Suprapubic skin (tissue), 4 donors: ENCODE measurements at places on chromosomes 3 and 15.

GRCh38 chr3:52221563-52222318 is 3.7 kb downstream of the TLR9 start:
- peak; percentile 64 for DNase-seq

DNA sequence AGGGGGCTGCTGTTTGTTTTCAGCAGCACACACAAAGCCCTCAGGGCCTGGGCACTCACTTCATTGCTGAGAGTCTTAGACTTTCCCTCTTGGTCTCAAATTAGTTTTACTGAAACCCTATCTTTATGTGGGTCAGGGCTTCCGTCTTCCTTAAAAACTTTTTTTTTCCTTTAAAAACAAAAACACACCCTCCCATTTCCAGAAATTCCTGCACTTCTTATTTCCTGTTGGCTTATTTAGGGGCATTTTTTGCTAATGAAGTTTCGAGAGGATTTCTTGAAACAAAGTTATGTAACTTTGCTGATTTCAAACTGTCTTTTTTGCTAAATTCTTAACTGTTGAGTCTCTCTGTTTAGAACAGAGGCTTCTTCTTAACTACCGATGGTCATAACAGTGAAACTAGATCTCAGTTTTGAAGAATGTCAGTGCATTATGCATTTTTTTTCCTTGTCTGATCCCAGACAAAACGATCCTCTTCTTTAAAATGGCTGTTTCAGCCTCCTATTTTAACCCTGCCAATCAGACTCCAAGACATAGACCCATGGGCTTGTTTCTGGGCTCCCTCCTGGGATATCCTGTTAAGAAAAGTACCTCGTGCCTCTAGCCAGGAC is 23.3 kb downstream of the ANAPC13 start:
- no peak for DNase-seq

DNA sequence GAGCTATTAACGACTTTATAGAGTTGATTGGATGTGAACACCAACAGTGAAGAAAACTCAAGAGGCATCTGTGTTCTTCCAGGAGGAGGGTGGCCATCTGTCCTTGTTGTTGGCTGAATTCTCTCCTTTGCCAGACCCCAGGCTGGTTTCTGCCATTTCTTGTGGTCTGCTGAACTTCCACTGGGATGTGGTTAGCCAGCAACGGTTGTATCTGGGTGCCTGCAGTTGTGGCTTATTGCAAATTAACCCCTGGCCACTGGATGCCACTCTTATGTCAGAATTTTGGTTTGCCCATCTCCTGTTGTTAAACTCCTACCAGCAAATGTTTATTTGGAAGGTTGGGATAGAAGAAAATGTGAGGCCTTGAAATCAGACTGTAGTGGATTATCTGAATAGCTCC is 163.6 kb upstream of the TBC1D5 start:
- DNase-seq: no peak

DNA sequence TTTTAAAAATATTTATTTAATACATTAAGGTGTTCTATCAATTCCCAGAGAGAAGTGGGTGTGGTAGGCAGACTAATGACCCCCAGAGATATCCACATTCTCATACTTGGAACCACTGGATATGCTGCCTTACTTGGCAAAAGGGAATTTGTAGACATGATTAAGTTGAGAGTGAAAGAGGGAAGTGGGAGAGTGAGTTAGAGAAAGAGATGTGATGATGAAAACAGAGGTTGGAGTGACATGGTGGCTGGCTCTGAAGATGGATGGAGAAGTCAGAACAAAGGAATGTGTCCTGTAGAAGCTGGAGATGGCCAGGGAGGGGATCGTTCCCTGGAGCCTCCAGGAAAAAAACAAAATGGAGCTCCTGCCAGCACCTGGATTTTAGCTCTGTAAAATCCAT is 32.0 kb downstream of the TNFAIP8L3 start:
- no peak for DNase-seq

- no peak for DNase-seq
These were observed 9.4 kb downstream of the FAM81A start for GRCh38 chr15:59447367-59447766.

- DNase-seq: no peak
These were observed 20.0 kb upstream of the RNF111 start for GRCh38 chr15:58967479-58967878.

- no peak for DNase-seq
These were observed 80.6 kb downstream of the MYLK start for GRCh38 chr3:123803521-123803920.

- DNase-seq: no peak
These were observed 49.2 kb downstream of the NEK10 start for GRCh38 chr3:27319847-27320526.

- DNase-seq: no peak
These were observed 318.0 kb upstream of the LMCD1 start for GRCh38 chr3:8183627-8184026.

DNA sequence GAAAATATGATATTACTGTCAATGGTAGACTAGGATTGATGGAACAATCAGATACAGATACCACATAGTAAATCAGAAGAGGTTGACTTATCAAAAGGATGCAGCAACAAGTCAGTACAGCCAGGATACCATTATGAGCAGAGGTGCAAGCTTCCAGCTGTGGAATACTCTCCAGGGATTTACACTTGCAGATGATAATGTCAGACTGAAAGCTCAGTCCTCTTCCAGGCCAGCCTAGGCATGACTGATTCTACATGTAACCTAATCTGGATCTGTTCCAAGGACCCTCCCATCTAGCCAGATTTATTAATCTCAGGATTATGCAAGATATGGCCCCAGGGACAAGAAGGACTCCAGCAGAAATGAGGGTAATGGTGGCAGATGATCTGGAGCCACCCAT is 8.2 kb downstream of the FILIP1L start:
- DNase-seq: no peak

DNA sequence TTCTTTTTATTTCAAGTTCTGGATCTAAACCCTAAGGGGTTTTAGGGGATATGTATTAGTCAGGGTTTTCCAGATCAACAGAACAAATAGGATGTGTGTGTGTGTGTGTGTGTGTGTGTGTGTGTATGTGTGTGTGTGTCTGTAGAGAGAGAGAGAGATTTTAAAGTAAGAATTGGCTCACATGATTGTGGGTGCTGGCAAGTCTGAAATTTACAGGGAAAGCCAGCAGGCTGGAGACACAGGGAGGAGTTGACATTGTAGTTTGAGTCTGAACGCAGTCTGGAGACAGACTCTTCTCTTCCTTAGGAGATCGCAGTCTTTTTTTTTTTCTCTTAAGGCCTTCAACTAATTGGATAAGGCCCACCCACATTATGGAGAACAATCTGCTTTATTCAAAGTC is 428.8 kb upstream of the TBL1XR1 start:
- no peak for DNase-seq

DNA sequence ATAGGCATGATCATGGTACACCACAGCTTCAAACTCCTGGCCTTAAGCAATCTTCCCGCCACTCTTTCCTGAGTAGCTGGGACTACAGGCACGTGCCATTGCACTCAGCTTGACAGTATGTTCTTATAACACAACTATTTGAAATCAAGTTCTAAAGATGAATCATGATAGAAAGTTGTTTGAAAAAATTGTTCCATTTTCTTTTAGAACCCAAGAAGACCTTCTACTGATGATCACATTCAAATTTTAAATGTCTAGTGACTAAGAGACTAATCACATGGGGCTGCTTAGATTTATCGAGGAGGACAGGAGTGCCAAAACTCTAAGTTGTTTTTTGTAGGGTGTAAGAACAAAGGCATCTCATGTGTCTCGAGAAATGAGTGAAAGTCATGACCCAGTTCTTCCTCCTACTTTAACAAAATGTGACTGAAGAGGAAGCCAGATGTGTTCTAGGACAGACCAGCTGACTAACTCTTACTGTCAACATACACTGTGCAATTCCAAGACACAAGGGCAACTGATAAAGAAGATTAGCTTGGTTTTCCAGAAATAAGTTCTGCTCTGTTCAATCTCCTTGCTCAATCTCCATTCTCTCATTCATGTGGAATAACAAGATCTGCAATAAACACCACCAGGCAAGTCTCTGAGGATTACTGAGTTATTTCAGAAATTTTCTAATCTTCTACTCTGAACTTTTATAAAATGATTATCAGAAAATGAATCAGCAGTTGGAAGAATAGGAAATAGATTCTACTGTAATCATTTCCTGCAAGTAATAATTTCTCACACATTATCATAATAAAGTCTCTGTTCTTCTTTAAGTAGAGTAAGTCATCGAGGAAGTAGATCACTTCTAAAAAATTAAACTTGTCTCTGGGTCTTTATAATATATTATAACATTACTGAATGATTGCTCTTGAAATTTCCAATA is 122.6 kb upstream of the CCNL1 start:
- peak; percentile 79 for DNase-seq

- no peak for DNase-seq
These were observed 8.5 kb downstream of the SHOX2 start for GRCh38 chr3:158097593-158098308.

DNA sequence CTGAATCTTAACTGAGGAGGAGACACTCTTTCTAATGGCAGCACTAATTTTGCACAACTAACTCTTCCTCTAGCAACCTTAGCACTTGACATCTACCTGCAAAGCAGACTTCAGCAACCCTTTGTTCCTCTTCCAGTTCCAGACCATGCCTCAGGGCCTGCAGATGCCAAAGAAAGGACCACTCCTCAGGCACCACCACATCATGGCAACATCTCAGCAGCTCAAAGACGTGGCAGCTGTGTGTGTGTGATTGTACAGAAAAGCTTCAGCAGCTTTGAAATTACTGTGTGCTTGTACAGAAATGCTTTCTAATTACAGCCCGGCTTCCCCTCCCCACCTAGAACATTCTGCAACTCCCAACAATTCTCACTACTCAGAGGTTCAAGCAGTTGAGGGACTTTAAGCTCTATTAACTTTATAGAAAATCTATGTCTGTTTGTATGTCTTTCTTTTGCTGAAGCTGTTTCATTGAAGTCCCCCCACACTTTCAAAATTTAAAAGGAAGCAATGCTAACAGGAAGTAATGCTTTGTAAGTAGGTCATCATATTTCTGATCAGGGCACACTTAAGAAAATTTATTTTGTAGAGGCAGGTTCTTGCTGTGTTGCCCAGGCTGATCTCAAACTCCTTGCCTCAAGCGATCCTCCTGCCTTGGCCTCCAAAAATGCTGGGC is 115.2 kb downstream of the CD47 start:
- no peak for DNase-seq

DNA sequence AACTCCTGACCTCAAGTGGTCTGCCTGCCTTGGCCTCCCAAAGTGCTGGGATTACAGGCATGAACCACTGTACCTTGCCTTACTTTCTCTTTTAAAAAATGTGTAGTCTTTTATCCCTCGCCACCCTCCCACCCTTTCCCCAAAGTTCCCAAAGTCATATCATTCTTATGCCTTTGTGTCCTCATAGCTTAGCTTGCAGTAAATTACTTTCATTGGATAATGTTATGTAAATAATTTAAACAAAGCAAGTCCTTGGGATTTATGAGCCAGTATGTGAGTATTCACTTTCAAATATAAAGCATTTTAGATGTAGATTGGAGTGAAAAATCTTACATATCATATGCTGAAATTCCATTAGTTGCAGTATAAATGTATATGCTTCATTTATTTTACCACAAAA is 11.0 kb downstream of the GTF2A2 start:
- DNase-seq: no peak

- DNase-seq: peak; percentile 20
These were observed 54.9 kb upstream of the ATP2B2 start for GRCh38 chr3:10560060-10560861.

GRCh38 chr3:186413615-186414415 is 51.8 kb upstream of the DGKG start:
- DNase-seq: no peak

GRCh38 chr3:42905740-42906069 is 237 bp upstream of the ZNF662 start:
- no peak for DNase-seq
